ENCODE measurements at places on chromosomes 5 and 9.

DNA sequence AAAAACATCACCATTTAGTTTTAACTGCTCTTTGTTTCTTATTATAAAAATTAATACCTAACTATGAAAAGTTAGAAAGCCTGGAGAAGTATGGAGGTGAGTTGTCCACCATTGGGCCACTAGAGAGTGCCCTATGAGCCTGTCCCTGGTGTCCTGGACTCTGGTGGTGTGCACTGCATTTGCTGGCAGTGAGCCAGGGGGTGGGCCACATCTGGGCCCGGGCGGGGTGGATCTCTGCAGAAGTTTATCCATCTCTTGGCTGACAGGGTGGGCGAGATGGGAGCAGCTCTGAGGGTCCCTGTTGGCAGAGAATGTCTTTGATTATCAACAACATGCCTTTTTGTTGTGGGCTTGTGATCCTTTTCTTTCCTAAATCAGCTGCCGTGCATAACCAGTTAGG is 8.2 kb downstream of the TENT4A start:
- peak; percentile 75 for DNase-seq

DNA sequence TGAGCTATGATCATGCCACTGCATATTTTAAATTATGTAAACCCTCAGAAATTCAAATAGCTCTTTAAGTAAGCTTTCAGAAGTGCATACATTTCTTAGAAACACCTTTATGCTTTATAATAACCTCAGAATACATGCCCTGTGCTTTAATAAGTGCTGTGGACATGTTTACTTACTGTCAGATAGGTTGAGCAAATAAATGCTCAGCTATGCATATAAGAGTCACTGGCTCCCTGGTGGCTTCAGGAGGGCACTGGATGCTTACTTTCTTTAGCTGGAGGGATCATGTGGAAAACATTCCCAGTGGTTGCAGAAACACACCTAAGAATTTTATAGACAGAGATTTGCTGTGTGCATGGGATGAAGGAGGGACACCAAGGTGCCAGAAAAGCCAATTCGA is 74.4 kb downstream of the PDE6A start:
- no peak for DNase-seq

- DNase-seq = no peak
Measured at GRCh38 chr5:138910546-138911185, 35.5 kb upstream of the LRRTM2 start.

GRCh38 chr5:32618962-32619361 is 33.6 kb downstream of the SUB1 start:
- DNase-seq = no peak

DNA sequence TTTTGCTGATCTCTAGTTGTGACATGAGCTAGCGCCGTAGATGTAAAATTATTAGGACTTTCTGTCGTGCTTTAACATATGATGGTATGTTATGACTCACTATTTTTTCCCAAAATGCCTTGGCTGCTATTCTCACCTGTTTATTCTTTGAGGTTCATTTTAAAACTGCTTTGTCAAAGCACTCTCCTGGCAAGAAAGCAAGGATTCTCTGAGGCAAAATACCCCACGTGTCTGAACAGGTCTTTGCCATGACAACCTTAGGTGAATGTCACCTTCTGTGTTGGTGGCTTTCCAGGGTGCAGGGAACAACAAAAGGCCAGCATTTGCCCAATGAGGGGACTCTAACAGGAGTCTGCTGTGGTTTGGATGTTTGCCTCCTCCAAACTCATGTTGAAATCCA is 30.6 kb upstream of the COL5A1 start:
- no peak for DNase-seq

DNA sequence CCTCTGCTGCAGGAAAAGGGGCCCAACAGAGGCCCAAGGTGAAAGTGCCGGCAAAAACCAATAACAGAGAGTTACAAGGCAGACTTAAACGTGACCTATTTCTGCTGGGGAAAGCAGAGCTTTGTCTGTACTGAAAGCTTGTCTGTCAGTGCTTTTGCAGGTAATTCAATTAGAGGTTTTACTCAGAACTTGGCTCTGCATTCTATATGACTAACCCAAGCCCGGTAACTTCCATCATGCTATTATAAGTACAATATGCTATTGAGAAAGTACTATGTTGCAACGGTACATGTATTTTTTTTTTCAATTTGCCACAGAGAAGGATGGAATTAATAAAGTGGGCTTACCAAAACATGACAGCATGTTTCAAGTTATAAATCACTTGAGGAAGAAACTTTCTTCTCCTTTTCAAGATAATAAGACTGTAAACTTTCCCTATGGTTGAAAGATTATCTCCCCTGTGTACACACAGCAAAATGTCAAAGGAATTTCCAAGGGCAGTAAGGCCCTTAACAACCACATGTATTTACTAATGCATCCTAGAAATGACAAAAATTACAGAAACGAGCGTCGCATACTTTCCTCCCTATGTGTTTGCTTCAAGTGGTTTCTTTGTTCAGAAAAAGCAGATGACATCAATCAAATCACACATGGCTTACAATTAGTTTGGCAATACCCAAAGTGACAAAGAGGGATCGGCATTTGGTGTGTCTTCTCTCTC is 282.4 kb downstream of the EFNA5 start:
- no peak for DNase-seq

DNA sequence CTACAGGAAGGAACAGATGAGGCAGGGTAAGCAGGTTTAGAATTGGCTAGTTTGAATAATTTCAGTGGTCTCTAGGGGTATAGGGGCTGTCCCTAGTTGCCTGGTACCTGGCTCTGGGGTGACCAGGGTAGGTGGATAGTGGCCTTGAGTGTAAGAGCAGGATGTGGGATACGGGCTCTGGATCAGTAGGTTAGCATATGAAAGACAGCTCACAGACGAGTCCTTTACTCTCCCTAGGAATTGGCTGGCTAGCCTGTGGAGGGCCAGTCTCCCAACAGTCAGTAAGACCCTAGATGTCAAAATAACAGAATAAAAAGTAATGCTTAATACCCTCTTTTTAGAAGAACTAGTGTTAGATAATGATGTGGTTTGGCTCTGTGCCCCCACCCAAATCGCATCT is 16.6 kb upstream of the C9orf152 start:
- no peak for DNase-seq

DNA sequence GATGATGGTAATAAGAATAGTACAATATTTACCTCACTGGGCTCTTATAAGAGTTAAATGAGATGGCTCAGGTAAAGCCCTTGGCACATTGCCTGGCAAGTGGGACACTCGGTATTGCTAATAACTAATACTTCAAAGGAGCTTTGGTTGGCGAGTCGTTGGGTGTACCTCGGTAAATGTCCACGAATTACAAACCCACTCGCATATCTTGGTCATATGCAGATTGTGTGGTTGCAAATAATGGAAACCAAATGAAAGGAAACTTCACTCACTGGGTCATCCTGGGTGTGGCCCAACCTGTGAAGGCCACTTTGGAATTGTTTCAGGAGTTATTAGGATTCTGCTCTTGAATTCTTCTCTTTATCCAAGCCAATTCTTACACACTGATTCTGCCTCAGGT is 147.5 kb downstream of the NTRK2 start:
- DNase-seq = no peak

DNA sequence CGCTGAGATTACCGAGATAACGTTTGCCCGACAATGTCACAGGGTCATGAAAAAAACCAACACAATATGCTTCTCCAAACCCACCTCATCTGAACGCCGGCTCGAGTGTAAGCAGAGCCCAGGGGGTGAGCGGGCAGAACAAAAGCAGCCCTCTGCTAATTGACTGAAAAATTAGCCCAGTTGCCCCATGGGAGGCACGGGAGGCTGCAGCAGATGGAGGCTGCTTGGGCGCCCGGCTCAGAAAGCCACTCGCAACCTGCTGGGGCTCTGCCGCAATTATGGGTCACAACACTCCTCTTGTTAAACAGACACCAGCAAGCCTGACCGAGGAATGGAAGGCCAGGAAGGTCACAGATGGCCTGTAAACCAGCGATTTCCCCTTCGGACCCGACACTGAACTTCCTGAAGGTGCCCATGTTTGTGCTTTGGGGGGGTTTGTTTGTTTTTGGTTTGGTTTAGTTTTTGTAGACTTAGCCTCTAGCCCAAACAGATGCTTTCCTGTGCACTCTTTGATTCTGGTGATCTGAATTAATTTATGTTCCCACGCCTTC is 104.6 kb upstream of the IRX1 start:
- DNase-seq = no peak

DNA sequence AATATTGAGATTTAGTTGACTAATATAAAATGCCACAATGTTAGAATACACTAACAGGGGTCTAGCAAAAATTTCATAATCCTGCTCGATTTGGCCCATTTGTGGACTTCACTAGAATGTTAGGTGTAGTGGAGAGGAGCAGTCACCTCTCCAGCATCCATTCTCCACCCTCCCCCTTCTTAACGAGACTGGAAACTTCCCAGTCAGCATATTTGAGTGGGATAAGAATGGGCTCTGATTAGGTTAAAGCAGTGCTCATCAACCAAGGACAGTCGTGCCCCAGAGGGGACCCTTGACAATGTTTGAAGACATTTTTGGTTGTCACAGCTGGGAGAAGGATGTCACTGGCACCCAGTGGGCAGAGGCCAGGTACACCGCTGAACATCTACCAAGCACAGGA is 46.7 kb downstream of the FANCC start:
- DNase-seq = no peak

DNA sequence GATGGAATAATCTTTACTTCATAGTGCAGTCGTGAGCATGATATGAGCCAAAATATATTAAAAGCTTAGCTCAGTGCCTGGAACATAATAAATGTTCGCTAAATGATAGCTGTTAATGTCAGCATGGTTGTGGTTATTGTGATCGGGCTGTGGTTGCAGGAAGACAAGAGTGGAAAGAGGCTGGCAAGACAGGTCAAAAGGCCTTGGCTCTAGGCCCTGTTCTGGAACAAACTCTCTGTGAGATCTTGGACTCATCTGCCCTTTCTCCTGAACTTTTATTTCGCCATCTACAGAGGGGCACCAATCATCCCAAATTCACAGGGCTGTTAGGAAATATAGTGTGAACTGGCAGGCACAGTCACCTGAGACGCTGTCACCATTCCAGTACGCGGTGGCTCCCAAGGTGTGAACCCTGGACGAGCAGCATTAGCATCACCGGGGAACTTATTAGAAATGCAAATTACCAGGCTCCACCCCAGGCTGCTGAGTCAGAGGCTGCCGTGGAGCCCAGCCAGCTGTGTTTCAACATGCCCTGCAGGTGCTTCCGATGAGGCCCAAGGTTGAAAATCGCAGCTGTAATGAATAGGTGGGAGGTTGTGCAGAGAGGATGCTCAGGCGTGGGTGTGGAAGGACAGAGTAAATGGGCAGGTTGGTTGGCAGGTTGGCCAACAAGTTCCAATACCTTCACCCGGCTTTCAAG is 50.2 kb upstream of the SAP30L start:
- DNase-seq = peak; percentile 52

- peak; percentile 77 for DNase-seq
Measured at GRCh38 chr9:125747053-125747764, at the start of gene PBX3. Gene PBX3 (plus strand): TSS chr9:125747373.

DNA sequence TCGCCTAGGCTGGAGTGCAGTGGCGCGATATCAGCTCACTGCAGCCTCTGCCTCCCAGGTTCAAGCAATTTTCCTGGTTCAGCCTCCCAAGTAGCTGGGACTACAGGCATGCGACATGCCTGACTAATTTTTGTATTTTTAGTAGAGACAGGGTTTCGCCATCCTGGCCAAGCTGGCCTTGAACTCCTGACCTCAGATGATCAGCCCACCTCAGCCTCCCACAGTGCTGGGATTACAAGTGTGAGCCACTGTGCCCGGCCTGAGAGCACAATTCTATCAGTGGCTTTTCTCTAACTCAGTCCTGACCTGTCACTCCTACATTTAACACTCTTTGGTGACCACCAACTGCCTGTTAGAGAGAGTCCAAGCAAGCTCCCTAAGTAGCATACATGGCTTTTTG is 82.7 kb upstream of the SPOCK1 start:
- no peak for DNase-seq

DNA sequence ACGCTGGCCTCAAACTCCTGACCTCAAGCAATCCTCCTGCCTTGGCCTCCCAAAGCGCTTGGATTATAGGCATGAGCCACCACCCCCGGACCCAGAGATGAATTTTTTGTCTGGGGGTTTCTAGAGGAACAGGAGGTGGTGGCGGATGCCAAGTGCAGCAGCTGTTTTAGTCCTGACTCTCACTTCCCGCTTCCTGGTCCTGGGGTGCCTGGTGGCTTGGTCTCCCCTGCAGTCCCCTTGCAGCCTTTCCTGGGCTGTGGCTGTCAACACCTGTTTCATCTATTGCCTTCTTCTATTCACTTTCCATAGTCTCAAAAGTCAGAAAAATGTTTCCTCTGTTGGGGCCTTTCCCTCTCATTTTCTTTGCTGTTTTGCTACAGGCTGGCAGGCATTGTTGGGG is 6.5 kb upstream of the NHP2 start:
- DNase-seq = no peak

GRCh38 chr5:122187426-122187825 is 58.1 kb downstream of the ZNF474 start:
- peak; percentile 46 for DNase-seq

- no peak for DNase-seq
Measured at GRCh38 chr9:130260816-130261765, 4.5 kb upstream of the HMCN2 start.

DNA sequence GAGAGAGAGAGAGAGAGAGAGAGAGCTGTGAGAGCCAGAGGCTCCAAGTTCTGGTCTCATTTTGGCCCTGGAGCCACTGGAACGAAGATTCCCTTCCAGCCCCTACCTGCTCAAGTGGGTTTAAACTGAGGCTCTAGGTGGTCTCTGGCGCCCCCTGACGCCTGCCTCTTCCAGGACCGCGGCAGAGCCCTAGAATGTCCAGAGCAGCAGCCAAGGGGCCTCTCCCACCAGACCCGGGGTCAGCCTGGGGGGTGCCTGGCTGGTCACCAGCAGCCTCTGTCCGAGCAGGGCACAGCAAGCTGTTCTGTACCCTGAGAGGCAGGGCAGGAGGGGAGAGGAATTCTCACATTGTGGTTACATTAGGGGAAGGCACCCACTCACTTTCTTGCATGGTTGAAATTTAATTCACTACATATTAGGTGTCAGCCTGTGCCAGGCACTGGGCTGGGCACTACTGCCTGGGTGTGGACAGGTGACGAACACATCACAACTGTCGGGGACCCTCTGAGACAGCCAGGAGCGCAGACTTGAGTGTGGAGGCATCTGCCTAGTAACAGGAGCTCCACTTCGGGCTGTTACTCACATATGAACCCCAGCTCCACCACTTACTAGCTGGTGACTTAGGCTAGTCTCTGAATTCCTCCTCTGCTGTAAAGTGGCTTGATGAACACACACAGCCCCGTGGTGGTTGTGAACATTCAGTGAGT is 44.5 kb downstream of the AMBP start:
- peak; percentile 31 for DNase-seq
